Activated naive CD4-positive, alpha-beta T cell treated with anti-CD3 and anti-CD28 coated beads for 36 hours (primary cell): ENCODE measurements at places on chromosomes 2 and 18. TPM values are rescaled to one million over a fixed set of nuclear protein-coding genes. Genes with fewer than 3 reads are reported as not detected.

DNA sequence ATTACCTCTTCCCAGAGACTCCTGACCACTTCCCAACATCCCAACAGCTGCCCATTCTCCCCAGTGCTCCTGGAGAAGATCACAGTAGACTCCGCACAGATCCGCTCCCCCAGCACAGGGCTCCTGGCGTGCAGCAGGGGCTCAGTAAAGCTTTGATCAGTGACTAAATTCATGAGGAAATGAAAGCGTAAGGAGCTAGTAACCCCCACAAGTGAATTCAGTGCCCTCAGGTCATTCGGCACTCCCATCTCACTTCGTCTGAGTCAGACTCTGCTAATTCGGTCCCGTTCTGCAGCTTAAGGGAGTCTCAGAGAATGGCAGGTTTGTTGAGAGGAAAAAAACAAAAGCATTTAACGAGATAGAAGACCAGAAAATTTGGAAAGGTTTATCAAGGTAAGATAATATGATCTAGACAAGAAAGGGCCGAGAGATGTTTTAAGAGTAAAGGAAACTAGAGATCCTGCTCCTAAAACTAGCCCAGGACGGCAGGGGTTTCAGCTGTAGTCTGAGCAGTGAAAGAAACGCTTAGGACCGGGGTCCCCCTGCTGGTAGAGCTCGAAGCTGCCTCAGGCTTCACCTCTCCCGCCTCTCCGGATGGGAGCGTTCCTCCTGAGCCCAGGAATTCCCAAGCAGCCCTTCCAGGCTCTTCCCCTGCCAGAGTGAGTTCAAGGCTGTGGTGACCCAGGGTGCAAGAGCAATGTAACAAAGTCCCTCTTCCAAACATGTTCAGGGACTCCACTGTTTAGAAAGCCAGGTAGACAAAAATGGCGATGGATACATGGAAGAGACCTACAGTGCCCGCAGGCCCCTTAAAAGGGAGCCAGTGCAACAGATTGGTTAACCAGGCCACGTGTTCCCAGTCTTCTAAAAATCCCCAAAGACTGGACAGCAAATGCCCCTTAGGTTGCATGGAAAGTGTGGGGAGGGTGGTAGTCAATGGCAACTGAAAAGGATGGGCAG lies 127.3 kb downstream of the DNER start:
- H3K27ac ChIP-seq: no peak overlapping the region
- H3K27me3 ChIP-seq: peaks cover 18% of the 10 kb centered on the region
- no peak overlapping the region for H3K4me3 ChIP-seq
- no peaks in the 10 kb centered on the region for H3K36me3 ChIP-seq

- H3K4me1 ChIP-seq: peaks cover 56% of the 10 kb centered on the region
- H3K4me3 ChIP-seq: no peak overlapping the region
- H3K27ac ChIP-seq: no peak overlapping the region
- no peak for DNase-seq
- no peaks in the 10 kb centered on the region for H3K27me3 ChIP-seq
Measured at GRCh38 chr2:64220894-64221617, 76.8 kb upstream of the PELI1 start.

DNA sequence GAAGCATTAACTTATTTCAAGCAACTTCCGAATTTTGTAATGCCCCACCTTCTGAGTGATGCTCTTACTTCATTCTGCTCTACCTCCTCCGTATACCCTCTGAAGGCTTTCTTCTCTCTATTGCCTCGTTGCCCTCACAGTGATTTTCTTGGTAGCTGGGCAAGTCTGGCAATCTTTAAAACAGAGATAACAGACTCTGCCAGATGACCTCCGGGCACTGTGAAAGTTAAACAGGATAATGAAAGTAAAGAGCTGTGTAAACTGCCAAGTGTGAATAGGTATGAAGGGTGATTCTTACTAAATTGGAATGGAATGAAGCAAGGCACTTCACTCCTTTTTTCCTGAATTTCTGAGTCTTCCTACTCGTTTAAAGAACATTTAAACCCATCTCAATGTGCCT lies 207.3 kb upstream of the GYPC start:
- no peaks in the 10 kb centered on the region for H3K36me3 ChIP-seq
- no peak overlapping the region for H3K4me3 ChIP-seq
- no peaks in the 10 kb centered on the region for H3K4me1 ChIP-seq
- DNase-seq: no peak

Gene PAX3
- not detected for total RNA-seq

GRCh38 chr2:186554850-186555671 lies 34.8 kb upstream of the ITGAV start:
- no peak overlapping the region for H3K4me3 ChIP-seq
- H3K27ac ChIP-seq: no peak overlapping the region
- H3K27me3 ChIP-seq: peaks cover 7% of the 10 kb centered on the region

Gene OBSL1
- 1.5 TPM for total RNA-seq

DNA sequence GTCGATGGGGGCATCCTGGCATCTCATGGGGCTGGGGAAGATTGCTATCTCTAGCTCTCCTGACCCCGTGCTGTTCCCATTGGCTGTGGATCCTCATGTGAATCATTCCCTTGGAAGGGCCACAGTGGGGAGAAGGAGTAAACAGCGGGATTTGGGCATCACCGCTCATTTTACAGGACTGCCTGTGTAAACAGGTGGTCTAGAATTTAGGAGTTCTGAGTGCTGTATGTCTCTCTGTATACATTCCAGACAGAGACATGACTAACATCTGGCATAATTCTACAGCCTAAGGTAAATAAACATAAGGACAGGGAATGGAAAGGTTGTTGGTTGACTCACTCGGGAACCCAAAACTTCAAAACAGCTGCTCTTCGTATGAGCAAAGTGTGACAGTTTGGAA lies 92.7 kb downstream of the COPS8 start:
- no peak overlapping the region for H3K27ac ChIP-seq
- H3K4me3 ChIP-seq: no peak overlapping the region
- peaks cover 3% of the 10 kb centered on the region for H3K4me1 ChIP-seq
- H3K27me3 ChIP-seq: peaks cover 12% of the 10 kb centered on the region
- DNase-seq: no peak

Gene GCKR
- not detected for total RNA-seq

DNA sequence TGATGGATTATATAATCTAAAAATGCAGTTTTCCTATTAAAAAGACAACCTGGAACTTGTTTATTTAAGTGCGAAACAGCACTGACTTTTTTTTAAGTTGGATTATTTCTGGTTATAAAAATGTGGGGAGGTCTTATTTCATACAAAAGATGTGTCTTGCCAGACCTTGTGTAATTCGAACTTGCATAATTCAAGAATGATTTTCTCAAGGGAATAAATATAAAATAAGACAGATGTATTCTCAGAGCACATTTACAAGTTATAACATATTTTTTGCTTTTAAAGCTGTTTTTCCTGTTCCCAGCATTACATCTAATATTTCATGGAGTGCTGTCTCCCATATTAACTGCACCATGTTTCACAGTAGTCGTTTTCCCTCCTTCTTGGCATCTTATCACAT lies 263.1 kb downstream of the CDH20 start:
- H3K36me3 ChIP-seq: no peaks in the 10 kb centered on the region
- H3K4me3 ChIP-seq: no peak overlapping the region
- peak overlapping the region; percentile 19 for H3K27ac ChIP-seq
- no peaks in the 10 kb centered on the region for H3K4me1 ChIP-seq

DNA sequence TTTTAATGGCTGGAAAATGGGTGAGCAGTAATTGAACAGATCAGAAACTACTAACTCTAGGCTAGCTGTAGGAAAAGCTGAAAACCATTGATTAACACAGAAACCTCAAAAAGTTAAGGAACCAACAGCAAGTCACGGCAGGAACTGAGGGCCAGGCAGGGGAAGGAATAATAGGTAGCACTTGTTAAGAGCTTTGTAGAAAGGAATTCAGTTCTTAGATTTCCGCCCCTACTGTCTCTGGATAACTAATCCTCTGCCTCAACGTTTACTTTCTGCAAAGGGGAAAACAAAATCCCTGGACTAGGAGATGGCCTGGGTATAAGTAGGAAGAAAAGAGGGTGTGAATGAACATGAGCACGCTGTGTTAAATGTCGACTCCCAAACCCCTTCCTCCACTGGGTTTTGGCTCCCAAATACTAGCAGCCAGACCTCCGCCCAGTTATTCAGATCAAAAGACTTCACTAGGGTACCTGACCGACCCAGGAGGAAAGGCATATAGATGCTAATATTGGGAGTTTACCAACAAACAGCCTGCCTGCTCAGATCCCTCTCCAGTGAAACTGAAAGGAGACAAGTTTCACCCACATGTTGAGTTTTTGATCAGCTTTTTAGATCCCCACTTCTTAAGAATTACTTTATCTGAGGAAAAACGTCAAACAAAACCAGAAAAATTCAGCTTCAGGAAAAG lies 12.4 kb downstream of the SMAD2 start:
- H3K27ac ChIP-seq: peak overlapping the region; percentile 20
- peaks cover 82% of the 10 kb centered on the region for H3K4me1 ChIP-seq

Gene RAD51AP2
- total RNA-seq: not detected
